ENCODE measurements at places on chromosomes 11 and 22.
A peak's percentile ranks its signal among the peaks of the same experiment; 100 is the strongest.

GRCh38 chr11:130386056-130386455, 42.4 kb downstream of the ADAMTS8 start:
- DNase-seq: no peak

DNA sequence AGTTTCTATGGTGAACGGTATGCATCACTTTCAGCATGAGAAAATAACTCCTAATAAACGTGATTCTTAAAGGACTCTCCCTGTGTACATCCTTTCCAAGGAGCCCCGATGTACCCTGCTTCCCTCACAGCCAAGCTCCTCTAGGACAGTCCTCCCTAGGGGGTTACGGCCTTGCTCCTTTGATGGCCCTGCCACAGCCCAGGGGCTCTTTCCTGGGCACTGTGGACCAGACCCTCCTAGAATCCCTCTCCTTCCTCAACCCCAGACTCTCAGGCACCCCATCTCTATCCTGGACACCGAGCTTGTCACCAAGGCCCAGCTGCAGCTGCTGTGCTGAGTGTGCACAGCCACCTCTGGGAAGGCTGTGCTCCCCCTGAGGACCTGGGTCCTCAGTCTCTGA, 3.9 kb upstream of the SAMM50 start:
- DNase-seq: no peak

- peak; percentile 5 for DNase-seq
Measured at GRCh38 chr11:108253176-108253575, 30.3 kb downstream of the ATM start.

GRCh38 chr22:50706481-50707125, 31.4 kb upstream of the ACR start:
- DNase-seq: no peak

GRCh38 chr22:25966448-25966913, 202.8 kb upstream of the SEZ6L start:
- DNase-seq: no peak

DNA sequence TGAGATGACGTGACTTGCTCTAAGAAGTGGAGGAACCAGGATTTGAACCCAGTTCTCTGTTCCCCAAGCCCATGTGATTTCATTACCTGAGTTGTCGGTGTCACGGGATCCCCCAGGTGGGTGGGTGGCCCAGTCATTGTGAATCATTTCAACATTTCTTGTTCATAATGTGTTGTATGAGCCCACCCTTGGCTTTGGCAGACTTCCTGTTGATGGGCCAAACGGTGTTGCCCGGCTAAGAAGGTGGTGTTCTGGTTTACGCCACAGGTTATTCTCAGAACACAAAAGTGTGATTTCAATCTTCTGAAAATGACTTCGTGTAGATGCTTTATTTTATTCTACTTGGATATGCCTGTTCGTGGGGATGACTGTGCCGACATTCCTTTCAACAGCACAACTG, 21.6 kb upstream of the ST14 start:
- no peak for DNase-seq

DNA sequence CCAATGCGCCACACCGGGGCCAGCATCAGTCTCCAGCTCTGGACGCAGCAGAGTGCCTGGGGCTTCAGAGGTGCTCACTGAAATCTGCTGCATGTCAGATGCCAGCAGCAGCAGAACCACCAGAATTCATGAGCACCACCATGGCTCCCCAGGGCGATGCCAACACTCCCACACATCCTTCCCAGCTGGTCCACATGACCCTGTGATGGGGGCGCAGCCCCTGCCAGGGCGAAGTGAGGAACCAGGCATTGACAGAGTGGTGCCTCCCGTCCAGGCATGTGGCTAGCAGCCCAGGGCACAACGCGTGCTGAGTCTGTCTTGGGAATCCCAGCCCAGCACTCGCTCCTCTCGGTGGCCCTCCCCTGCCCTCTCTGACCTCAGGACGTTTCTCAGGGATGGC, 80.4 kb downstream of the DHCR7 start:
- DNase-seq: no peak

DNA sequence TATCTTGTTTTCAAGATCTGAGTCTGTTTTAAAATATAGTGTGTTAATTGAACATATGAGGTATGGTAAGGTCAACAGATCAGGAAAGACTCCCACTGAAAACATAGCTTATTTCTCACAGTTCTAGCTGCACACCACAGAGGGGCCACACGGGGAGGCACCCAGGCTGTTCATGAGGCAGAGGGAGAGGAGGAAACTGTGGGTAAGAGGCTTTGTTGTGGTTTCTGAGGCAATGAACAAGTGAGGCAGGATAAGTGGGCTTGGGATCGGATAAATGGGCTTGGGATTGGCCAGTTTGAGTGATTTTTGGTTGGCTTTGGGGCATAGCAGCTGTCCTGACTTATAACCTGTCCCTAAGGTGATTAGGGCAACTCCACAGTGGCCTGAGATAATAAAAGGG, 242.1 kb downstream of the LUZP2 start:
- no peak for DNase-seq

- DNase-seq: no peak
Measured at GRCh38 chr11:66815646-66816045, 27.6 kb upstream of the RCE1 start.

DNA sequence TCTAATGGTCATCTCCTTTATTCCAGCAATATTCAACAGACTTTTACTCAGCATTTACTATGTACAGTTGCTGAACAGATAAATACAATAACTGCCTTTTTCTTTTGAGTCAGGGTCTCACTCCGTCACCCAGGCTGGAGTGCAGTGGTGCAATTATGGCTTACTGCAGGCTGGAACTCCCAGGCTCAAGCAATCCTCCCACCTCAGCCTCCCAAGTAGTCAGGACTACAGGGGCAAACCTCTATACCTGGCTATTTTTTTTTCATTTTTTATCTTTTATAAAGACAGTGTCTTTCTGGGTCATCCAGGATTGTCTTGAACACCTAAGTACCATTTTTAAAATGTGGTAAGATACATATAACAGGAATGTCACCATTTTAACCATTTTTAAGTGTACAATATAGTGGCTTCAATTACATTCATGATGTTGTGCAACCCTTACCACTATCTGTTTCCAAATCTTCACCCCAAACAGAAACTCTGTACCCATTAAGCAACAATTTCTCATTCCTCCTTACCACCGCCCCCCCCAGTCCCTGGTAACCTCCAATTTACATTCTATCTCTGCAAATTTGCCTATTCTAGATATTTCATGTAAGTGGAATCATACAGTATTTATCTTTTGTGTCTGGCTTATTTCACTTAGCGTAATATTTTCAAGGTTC, 67.8 kb downstream of the MIAT start:
- DNase-seq: no peak

DNA sequence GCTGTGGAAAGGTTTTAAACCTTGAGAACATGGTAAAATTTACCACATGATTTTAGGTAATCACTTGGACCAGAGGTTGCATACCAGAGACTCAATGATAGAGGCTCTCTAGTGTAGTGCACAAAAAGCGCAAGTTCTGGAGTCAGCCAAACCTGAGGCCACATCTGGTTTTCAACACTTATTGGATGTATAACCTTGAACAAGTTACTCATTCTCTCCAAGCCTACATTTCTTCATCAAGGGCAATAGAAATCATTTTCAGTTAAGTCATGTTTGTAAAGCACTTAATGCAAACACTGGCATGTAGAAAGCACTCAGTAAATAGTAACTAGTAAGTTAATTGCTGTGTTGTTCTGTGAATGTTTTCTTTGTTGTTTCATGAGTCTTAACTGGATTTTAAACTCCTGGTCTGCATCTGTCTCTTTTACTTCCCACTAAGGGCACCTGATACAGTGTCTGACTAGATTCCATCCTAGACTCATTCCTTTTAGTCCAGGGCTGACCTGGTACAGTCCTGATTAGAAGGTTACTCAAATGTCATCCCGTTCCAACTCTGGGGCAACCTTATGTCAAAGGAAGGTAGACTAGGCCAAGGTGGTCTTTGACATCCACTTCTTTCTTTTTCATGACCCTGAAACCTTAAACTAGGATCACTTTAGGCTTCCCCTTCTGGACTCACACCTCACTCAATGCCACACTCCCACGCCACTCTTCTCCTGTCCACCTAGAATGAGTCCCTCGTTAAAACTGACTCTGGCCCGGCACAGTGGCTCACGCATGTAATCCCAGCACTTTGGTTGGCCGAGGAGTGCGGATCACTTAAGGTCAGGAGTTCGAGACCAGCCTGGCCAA, 34.5 kb upstream of the EED start:
- no peak for DNase-seq

DNA sequence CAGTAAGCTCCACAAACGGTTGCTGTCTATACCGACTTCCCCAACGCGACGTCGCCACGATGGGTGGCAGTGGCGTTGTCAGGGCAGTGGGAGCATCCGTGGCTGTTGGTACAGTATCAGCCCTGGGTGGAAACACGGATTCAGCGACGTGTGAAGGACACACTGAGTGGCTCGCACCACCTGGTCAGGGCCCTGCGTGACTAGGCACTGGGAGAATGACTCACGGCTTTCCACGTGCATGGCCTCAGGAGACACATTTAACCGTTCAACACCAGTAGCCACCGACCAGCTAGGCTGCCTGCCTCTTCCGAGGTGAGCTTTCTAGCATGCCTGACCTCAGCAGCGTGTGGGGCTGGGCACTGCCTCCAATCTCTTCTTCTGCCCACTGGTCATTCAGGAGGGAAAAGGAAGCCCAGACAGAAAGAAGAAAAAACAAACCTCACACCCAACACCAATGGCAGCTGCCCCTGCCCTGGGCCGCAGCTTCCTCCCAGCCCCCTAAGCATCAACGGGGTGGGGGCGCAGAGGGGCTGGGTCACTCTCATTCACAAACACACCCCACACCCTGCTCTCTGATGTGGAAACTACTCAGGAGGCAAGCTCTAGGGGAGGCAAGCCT, 59.0 kb downstream of the MYH9 start:
- peak; percentile 99 for DNase-seq

- no peak for DNase-seq
Measured at GRCh38 chr11:44986315-44986714, 35.6 kb upstream of the TP53I11 start.

- no peak for DNase-seq
Measured at GRCh38 chr11:103659743-103660142, 376.7 kb upstream of the DDI1 start.

DNA sequence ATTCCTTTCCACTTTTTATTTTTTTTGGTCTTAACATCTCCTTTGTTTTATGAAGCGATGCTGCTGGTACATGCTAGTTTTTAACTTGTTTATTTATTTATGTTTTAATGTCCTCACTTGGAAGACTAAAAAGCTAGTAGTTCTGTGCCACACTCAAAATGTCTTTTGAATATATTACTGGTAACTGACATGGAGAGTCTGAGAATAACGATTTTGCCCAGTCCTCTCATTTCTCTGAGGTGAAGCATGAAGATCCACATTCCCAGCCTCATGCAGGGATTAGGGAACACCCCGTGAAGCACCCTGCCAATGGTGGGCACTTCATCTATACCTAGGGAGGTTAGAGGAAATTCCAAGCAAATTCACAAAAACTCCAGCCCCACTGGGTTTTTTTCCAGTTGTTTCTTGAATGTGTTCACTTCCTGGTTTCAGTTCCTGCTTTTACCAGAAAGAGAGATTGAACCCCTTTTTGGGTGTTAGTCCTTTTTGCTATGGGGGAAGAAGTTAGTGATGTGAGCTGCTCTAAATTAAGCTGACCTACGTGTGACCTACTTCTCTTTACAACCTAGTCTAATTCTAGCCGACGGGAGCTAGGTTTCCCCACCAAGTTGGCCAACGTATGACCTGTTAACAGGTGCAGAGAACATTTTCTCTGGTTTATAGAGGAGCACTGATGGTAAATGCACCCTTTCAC, 106.1 kb downstream of the SLC1A2 start:
- no peak for DNase-seq

DNA sequence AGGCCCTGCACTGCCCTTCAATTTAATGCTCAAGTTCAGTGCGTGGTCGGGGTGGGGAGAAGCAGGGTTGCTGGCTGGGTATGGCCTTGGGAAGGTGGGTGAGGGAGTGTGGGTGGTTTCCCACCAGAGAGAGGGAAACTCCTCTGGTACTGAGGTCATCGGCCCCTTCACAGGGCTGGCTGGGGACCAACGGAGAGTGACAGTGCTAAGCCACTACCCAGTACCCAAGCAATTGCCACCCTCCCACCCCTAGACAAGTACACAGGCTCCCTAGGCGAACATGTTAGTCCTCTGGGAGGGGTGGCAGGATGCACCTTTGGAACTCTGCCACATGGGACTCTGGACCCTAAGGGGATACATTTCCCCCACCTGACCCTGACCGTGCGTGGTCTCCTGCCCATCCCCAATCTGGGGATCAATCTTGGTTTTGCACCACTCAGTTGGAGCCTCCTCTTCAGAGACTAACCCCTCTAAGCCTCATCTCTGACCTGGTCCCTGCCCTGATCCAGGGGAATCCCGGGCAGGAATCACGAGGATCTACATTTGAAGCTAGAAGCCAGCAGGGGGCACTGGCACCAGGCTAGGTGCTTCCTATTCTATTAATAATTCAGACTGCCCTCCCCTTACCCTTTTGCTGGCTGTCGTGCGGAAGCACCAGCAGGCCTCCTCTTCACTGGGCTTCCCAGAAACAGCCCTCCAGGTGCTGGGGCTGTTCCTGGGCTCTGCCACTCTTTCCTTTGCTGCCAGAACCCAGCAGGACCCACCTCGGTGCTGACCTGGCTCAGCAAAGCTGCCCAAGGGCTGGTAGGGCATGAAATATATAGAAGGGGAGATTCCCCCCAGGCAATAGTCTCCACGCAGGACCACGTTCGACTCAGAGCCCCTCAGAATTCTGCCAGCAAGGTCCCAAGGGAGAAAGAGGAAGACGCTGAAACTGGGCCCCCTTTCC, 377.7 kb downstream of the TENM4 start:
- peak; percentile 60 for DNase-seq

DNA sequence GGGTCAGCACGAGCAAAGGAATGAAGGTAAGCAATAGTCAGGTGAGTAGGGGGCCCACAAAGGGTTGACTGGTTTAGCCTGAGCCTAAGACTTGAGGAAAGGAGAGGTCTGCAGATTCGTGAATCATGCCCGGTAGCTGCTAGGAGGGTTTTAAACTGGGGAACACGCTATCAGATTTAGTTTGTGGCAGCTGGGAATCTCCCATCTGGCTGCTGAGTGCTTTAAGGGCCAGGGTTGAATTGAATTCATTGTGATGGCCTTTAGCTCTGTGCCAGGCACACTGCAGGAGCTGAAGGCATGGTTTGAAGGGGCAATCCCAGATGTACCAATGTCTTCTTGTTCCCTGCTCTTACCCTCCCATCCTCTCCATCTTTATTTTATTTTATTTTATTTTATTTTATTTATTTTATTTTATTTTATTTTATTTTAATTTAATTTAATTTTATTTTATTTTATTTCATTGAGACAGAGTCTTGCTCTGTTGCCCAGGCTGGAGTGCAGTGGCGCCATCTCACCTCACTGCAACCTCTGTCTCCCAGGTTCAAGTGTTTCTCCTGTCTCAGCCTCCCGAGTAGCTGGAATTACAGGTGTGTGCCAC, 1.9 kb upstream of the NECTIN1 start:
- DNase-seq: no peak

GRCh38 chr11:199782-200181, 6.9 kb downstream of the SCGB1C1 start:
- DNase-seq: no peak

- no peak for DNase-seq
Measured at GRCh38 chr11:81674211-81674610, 1059.5 kb downstream of the FAM181B start.

All from RPMI7951 (cell line).